ENCODE measurements at places on chromosomes 2 and 18.

DNA sequence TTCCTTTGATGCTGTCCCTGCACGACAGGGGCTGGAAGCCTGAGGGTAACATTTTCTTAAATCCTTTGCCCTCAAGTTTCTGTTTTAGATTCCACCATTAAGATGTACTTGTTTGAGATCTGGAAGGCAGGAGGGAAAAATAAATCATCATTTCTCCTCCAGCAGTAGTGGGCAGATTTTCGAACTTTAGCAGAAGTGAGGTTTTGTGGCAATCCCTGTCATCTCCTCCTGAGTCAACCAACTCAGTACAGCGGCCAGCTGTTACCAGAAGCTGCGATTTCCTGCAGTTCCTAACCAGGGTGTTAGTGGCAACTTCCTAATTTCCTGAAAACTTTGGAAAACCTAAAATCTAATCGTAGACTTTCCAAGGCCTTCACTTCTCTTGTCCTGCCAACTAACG is 517.2 kb upstream of the ACVR2A start:
- peak; percentile 29 for DNase-seq

GRCh38 chr2:183219888-183220287 is 95.6 kb downstream of the NUP35 start:
- DNase-seq, result no peak

GRCh38 chr2:19687017-19687659 is 214.6 kb downstream of the TTC32 start:
- no peak for DNase-seq

DNA sequence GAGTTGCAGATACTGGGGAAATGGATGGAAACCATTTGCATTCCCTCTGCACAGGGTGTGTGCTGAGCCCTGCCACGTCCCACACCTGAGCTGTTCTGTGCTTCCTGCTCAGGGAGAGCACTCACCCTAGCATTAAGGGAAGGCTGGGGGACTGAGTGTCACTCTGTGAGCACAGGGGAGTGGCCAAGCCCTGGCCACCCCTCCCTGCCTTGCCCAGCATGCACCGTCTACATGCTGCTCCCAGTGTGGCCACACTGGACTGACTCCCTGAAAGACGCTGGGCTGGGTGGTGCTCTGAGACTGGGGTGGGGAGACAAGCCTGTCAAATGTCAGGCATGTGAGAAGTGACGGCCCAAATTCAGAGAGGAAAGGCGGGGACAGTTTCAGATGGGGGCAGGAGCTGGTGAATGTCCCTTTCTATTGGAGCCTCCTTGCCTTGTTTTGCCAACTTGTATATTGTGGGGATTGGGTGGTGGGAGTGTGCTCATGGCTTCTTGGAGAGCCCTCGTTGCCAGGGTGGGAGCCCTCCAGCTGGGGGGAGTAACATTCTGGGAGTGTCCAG is 298.4 kb upstream of the HS6ST1 start:
- no peak for DNase-seq

DNA sequence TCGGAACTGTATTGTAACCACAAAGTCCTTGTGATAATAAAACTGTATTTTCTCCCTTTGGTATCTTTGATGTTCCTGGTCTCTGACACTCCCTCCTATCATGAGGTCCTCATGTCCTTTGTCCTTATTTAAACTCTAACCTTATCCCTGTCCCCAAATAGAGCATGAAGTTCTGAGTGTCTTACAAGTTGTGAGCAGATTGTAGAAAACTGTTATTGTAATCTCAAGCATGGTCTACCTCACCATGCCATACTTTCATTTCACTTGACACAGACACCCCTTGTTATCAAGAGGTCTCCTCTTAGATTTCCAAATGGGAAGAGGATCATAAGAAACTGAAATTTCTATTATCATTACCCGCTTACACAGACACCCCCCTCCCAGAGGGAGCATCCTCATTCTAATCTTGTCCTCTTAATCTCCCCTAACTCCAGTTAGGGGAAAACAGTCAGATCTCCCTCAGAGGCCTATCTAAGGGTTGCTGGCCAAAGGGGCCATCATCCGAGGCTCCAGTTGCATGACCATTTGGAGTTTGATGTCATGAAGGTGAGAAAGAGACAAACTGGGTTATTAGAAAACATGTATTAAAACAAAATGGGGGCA is 29.0 kb downstream of the MYO3B start:
- no peak for DNase-seq

- no peak for DNase-seq
Observed at GRCh38 chr2:179437430-179437829, 172.8 kb upstream of the SESTD1 start.

DNA sequence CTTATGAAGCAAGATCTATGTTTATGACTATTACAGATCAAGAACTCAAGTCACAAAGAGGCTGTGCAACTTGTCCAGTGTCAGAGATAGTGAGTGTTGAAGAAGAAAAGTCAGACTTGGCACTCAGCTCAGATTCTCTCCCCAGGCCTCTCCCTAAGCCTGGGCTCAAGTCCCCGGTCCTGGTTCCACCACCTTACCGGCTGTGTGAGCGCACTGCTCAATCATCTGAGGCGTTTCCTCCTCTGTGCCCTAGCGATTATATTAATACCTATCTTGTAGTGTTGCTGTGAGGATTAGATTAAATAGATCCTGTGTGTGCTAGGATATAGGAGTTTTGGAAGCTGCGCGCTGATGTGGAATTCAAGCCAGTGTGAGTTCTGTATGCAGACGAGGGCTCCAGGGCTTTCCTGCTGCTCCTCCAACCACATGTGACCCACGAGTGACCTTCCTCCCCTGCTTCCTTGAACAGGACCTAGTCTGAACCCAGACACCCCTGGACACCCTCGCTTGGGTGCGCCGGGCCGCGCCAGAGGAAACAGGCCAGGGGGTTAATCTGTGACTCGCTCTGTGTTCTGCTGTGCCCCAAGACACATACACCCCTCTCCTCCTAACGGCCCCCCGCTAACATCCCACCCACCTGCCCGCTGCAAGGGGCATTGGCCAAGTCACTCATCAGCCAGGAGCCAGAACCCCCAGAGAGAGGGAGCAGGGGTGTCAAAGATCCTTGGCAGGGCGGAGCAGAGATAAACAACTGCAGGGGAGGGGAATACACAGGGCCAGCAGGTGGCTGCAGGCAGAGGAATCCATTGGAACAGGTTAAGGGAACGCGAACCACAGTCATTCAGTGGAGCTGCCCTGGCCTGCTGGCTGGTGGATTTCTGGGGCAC is 38.3 kb downstream of the TNS1 start:
- DNase-seq, result no peak

GRCh38 chr18:28267878-28268625 is 91.1 kb upstream of the CDH2 start:
- DNase-seq, result no peak

- no peak for DNase-seq
Observed at GRCh38 chr2:121398853-121399252, 113.9 kb upstream of the TFCP2L1 start.

DNA sequence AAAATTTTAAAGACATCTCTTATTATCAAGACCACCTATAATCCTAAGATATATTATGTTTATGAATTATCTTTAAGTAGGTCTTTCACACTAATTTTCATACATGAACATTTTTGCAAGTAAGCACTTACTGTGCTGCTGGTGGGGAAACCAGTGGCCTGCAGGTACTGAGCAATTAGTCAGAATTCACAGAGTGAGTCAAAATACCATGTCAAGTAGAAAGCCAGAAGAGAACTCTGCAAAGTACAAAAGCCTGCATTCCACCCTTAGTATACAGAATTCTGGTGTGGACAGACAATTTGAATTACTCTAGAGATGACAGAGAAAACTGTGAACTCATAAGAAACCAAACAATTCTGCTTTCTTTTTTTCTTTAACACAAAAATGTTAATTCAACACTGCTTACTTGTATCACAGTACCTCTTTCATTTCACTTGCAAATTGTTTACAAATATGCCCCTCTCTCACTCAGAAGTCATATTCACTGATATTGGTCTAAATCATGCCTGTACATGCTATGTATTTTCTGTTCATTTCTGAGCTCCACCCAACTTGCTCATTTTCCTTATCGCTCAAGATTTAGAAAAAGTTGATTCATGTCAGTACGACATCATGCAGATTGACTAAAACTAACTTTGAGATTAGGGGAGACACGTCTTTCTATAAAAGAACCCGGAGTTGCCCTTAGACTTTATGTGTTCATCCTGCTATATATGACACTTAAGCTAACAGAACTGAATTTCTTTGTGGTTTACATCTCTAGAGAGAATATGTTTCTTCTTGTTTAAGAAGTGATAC is 182.9 kb downstream of the IKZF2 start:
- DNase-seq, result no peak

DNA sequence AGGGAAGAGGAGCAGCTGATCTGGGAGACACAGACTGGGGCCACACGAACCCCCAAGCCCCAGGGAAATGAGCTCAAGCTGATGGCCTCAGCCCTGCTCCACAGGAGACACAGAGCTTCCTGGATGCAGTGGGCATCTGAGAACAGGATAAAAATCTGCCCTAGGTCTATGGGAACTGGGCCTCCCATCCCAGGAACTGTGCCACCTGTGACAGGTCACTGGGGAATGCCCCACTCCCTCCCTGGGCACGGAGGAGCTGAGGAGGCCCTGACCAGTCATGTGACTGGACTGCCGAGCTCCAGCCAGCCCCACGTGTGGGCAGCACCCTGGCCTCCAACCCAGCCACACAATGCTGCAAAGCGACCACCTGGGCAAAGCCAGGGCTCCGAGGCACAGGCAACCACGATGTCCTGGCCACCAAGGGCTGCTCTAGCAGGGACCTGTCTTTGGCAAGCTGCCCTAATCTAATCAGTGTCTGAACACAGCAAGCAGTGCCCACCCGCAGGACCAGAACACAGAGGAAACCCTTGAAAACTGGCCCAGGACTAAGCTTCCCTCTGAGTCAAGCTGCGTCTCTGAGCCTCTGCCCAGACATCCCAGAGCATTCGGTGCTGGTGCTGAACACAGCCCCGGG is 57.8 kb upstream of the ID2 start:
- DNase-seq, result no peak

DNA sequence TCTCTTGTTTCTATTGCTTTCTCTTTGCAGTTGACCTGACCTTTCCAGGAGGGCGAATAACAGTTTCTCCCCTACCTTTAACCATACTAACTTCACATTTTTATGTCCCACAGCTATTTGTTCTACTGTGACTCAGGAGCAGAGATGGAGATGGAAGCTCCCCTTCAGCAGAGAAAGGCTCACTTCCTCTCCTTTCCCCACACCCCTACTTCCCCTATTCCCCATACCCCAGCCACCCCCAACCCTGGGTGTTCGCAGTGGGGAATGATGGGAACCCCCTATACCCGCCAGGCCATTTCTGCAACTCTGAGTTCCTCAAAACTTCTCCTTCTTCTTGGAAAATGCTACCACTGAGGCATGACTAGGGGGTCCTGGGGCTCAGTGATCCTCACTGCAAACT is 285.4 kb upstream of the MGAT5 start:
- DNase-seq, result no peak

DNA sequence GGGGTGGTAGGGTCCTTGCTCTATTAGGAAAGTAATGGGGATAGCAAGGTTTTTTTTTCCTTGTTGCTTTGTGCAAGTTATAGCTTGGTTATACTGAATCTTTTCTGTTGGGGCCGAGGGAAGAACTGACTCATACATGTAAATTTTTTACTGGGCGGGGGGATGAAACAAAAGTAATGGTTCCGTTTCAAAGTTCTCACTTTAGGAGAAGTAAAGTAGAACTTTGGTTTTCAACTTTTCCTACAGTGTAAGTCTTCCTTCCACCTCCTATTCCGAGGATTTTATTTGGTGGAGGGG is 1.1 kb downstream of the AFTPH start:
- DNase-seq, result peak; percentile 34

- no peak for DNase-seq
Observed at GRCh38 chr2:143489145-143489544, 359.9 kb downstream of the ARHGAP15 start.

GRCh38 chr2:224407241-224407701 is 5.4 kb upstream of the FAM124B start:
- DNase-seq, result no peak

DNA sequence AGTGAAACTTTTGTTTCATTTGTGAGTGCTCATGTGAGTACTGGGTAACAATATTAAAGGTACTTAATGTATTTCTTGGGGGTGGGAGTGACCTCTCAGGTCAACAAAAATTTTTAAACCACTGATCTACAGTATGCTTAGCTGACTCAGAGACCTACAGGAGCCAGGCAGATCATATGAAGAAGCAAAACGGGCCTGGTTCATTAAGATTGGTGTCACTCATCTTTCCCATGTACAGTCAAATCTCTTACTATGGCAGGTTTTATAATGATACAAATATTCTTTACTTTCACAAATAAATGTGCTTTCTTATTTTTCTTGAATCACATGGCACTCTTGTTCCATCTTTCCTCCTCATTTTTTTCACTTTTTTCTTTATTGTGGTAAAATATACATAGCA is 7.7 kb upstream of the TMSB10 start:
- DNase-seq, result peak; percentile 16

GRCh38 chr18:49067071-49067470 is 116.3 kb upstream of the SMAD7 start:
- DNase-seq, result no peak

DNA sequence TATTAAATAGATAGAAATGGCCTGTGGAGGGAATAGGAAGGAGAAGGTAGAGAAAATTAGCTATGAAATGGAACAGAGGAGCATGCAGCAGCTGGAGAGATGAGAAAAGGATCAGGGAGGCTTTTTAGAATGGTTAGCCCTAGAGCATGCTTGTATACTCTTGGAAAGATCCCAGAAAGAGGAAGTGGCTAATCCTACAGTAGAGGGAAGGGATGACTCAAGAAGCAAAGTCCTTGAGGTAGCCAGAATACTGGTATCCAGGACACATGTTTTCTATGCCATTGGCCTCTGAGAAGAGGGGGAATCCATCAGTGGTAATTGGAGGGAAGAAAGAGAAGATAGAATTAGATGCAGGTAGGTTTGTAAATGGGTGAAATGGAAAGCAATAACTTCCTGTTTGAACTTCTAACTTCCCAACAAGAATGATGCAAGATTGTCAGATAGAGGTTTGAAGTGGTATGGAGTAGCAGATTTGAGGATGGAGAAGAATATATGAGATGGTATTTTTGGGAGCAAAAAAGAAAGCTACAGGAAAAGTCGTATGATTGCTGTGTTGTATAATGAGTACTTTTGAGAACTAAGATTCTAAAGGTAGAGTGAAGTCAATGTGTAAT is 17.1 kb upstream of the OSBPL6 start:
- no peak for DNase-seq

- DNase-seq, result peak; percentile 71
Observed at GRCh38 chr18:79517341-79517740, 121.6 kb downstream of the NFATC1 start.

DNA sequence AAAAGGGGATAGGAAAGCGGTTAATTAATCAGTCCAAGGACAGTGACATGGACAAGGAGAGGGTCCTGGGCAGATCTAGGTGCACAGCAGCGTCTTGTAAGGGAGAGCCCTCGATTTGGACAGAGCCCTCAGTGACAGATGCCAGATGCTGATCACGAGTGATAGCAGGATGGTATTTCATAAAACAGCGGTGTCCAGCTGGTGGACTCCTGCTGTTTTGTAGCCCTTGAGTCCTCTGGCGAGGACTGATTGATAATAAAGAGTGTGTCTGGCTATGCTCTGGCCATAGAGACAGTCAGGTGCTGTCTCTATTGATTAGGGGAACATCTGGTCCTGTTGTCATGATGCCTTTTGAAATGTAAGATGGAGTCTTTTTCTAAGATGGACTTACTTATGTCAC is 180.7 kb downstream of the NCK2 start:
- DNase-seq, result no peak

- no peak for DNase-seq
Observed at GRCh38 chr2:112622528-112622849, 23.2 kb upstream of the SLC20A1 start.
